GM23338 (cell line): ENCODE measurements at places on chromosomes 3 and 15. TPM values are rescaled to one million over a fixed set of nuclear protein-coding genes. Genes with fewer than 3 reads are reported as not detected.

DNA sequence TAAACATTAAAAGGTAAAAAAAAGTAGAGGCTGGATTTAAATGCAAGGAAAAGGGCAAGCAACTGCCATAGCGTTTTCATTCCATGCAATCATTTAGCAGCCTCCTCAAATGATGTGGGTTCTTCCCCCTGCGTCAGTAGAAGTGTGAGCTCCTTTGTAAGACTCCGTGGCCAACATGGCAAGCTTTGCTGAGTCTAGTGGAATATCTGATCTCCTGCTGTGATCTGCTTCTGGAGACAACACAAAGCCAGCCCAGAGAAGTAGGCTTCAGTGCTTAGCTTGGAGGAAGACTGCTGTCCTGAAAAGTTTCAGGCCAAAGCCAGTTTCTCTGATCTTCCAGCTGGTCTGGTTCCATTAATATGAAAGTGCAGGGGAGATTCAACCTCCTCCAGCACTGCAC, 70.4 kb downstream of the ARPP21 start:
- DNase-seq = peak; percentile 11

DNA sequence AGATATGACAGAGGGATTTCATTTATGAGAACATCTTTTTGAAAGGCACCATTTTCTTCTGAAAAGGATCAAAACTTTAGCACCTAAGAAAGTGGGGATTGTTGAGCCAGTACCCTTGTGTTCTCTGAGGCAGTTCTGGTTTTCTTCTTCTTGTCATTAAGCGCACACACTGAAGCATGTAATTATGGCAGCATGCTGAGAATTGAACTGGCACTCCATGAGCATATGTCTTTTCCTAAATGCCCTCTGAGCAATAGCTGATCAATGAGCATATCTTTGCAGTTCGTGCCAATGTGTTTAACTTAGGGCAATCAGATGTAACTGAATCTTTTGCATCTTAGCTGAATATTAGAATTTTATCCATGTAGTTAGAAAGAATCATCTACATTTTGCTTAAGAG, 53.9 kb upstream of the VGLL3 start:
- no peak for DNase-seq

DNA sequence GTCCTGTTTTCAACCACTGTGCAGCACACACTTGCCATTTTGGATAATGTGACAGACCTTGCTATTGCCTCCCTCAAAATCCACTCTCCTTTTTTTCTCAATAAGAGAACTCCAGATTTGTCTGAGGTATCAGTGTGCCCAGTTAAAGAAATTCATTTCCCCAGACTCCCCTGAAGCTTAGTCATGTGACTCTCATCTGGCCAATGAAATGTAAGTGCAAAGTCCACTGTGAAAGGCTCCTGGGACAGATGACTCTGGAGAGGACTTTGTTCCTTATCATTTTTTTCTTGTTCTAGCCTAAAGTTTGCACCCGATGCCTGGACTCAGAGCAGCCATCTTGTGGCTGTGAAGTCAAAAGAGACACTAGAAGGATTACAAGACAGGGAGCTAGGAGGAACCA, 268.6 kb upstream of the LRTM1 start:
- DNase-seq = no peak

FOXL2 gene
- total RNA-seq = 2.3 and 3.5 TPM in 2 replicates

- DNase-seq = no peak
Measured at GRCh38 chr3:43345877-43346276, 59.5 kb downstream of the SNRK start.
